ENCODE measurements at places on chromosomes 12 and 14. TPM values are rescaled to one million over a fixed set of nuclear protein-coding genes. Genes with fewer than 3 reads are reported as not detected.
A peak's percentile ranks its signal among the peaks of the same experiment; 100 is the strongest.

- no peaks in the 10 kb centered on the region for H3K27me3 ChIP-seq
- no peak for DNase-seq
- peaks cover 7% of the 10 kb centered on the region for H3K4me1 ChIP-seq
- no peak overlapping the region for H3K4me3 ChIP-seq
These were observed 65.7 kb upstream of the SRSF5 start for GRCh38 chr14:69701291-69701690.

DNA sequence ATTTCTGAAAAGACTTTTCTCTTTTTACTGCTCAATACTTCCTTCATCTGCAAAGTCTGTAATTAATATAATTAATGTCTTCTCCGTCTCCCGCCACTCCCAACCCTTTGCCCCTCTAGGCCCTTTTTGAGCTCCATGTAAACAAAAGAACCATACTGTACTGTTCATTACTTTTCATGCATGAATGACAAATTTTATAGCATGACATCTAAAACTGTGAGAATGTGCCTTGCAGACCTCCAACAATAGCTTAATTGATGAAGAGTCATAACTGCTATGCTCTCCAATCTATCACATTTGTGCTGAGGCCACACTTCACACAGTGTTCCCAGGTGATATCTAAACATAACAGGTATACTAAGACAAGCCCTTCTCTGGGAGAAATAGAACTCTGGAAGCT lies 1122.7 kb upstream of the ATXN7L3B start:
- H3K4me3 ChIP-seq, result no peak overlapping the region
- H3K27me3 ChIP-seq, result no peaks in the 10 kb centered on the region
- no peaks in the 10 kb centered on the region for H3K4me1 ChIP-seq
- no peak overlapping the region for H3K27ac ChIP-seq
- no peaks in the 10 kb centered on the region for H3K36me3 ChIP-seq

- no peaks in the 10 kb centered on the region for H3K36me3 ChIP-seq
- H3K27me3 ChIP-seq, result no peaks in the 10 kb centered on the region
- H3K4me1 ChIP-seq, result no peaks in the 10 kb centered on the region
- H3K27ac ChIP-seq, result no peak overlapping the region
- DNase-seq, result no peak
These were observed 165.1 kb upstream of the TMCC3 start for GRCh38 chr12:94815450-94815849.

DNA sequence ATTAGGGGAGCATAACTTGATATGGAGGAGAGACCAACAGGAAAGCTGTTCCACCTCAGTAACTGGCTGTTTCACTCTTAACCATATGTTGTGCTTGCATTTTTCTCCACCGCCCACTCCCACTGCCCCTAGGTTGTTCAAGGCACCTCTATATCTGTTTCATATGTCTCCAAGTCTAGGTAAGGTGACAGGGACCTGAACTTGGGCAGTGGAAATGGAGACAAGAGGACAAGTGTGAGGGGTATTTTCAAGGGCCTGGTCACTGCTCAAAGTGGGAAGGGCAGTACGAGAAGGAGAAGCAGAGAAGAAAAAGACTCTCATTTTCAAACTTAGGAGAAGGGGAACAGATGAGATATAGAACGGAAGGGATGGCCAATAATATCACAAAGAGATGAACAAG lies 3.1 kb downstream of the SLC38A1 start:
- H3K27ac ChIP-seq, result no peak overlapping the region
- peaks cover 57% of the 10 kb centered on the region for H3K4me1 ChIP-seq
- H3K36me3 ChIP-seq, result no peaks in the 10 kb centered on the region

DNA sequence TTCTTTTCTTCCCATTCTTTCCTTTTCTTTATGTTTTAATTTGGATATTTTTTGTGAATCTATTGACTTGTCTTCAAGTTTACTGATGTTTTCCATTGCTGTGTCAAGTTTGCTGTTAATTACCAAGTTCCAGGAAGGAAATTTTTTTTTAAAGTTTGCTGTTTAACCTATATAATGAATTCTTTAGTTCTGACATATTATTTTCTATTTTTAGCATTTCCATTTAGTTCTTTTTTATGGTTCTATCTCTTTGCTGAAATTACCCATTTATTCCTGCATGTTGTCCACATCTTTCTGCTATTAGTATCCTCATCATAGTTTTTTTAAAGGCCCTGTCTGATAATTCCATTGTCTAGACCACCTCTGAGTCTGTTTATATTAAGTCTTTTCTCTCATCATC lies 27.8 kb downstream of the KLHDC1 start:
- DNase-seq, result no peak
- no peak overlapping the region for H3K4me3 ChIP-seq
- H3K36me3 ChIP-seq, result no peaks in the 10 kb centered on the region
- H3K27ac ChIP-seq, result no peak overlapping the region
- no peaks in the 10 kb centered on the region for H3K4me1 ChIP-seq

DNA sequence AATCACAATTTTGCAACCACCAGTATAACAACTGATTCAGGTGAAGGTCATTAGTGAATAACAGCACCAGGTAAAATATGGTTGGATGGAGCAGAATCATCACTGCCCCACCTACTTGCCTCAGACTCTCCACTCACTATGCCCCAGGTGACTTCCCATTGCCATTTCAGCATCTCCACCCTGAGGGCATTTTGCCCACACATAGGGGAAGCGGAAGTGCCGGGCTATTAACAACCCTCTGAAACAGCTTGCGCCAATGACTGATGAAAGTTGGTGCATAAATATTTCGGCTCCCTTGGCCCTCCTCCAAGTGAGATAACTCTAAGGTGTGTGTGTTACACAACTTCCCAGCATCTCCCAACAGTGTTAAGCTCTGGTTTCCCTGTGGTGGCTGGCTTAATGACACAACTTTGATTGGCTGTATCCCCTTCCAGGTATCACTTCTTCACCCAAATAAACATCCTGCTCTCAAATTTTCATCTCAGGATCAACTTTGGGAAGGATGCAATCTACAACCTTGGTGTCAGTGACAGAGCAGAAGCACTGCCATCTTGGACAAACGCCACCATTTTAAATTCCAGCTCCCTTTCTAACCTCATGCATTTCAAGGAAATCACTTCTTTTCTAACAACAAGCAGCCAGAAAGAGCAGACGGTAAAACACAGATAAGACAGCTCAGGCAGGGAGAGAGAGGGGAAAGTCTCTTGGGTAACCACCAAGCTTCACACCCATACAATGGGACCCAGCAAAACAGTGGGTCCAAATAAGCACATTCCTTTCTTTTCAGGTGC lies 73.6 kb upstream of the PPP2R5C start:
- no peaks in the 10 kb centered on the region for H3K4me1 ChIP-seq
- H3K27ac ChIP-seq, result no peak overlapping the region
- no peak overlapping the region for H3K4me3 ChIP-seq
- DNase-seq, result no peak
- peaks cover 14% of the 10 kb centered on the region for H3K27me3 ChIP-seq
- H3K36me3 ChIP-seq, result no peaks in the 10 kb centered on the region

GRCh38 chr14:55448141-55448614 lies 7.8 kb upstream of the TBPL2 start:
- H3K27ac ChIP-seq, result peak overlapping the region; percentile 72
- H3K36me3 ChIP-seq, result no peaks in the 10 kb centered on the region
- 0 out of 2 replicates have a peak overlapping the region, but pooled peaks have one; percentile 11 for H3K4me3 ChIP-seq
- peaks cover 31% of the 10 kb centered on the region for H3K4me1 ChIP-seq

DNA sequence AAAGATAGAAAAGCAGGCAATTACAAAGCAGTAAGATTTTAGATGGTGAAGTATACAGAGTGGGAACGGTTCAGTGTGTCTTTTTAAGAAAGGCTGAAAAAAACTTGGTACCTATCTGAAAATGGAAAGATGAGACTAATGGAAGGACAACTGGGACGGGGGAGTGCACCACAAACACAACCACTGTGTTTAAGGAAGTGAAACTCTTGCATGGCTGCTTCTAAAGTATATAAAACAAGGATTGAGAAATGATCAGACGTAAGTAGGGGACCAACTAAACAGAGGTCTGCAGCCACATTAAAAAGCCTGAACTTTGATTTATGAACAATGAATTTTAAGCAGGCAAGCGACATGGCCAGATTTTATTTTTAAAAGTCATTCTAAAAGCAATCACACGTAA lies 328.6 kb downstream of the MDGA2 start:
- DNase-seq, result no peak
- H3K4me3 ChIP-seq, result no peak overlapping the region
- H3K27me3 ChIP-seq, result no peaks in the 10 kb centered on the region
- H3K4me1 ChIP-seq, result no peaks in the 10 kb centered on the region
- H3K27ac ChIP-seq, result no peak overlapping the region
- H3K36me3 ChIP-seq, result no peaks in the 10 kb centered on the region

DNA sequence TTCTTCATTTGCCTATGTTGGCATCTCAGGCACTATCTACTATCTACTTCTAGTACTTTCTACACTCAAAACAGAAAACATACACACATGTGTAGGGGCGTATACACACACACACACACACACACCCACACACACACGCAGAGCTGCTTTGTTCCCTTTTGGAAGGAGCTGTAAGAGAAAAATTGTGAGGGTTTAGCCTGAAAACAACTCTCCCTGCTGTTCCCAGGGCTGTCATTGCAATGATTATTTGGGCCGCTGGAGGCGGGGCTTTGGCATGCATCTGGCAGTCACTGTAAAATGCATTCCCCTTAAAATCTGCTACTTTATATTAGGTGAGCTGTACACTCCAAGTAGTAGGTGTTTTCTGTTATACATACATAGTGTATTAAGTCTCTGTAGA lies 29.1 kb upstream of the SLC38A2 start:
- peak overlapping the region; percentile 36 for H3K4me3 ChIP-seq
- H3K27me3 ChIP-seq, result no peaks in the 10 kb centered on the region
- DNase-seq, result peak; percentile 82
- no peaks in the 10 kb centered on the region for H3K36me3 ChIP-seq
- peak overlapping the region; percentile 78 for H3K27ac ChIP-seq

DNA sequence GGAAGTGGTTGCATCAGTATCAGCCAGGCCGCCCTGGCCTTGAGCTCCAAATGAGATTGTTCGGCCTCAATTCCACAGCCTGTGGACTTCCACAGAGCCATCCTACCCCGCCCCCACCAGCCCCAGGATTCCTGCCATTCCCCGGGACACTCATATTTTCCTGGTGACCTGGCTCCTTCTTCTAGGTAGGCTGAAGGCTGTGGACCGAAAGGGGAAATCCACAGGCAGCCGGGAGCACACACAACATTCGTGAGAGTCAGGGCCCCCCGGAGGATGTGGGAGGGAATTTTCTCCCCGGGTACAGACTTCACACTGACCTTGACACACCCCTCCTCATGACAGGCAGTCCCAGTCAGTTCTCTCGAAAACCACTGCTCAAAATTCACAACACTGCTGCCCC lies 39.9 kb downstream of the RIN3 start:
- H3K27ac ChIP-seq, result no peak overlapping the region
- no peak overlapping the region for H3K4me3 ChIP-seq
- H3K36me3 ChIP-seq, result 0 out of 2 replicates have a peak, but pooled peaks cover 3% of the 10 kb centered on the region
- no peaks in the 10 kb centered on the region for H3K27me3 ChIP-seq

DNA sequence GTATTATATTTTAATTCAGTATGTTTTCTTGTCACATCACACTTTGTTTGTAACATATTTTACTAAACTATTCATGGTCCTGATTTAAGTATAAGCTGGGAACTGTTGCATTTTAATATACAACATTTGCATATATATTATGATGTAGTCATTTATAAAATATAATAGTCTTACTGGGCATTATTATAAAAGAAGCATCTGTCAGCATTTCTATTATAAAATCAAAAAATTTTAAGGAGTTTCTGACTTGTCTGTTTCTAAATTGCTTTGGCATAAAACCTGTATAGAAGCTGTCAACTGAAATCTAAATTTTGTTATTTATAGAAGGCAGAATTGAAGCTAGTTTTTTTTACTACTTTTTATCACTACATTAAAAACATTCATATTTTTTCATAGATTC lies 166.6 kb downstream of the NUBPL start:
- H3K27me3 ChIP-seq, result no peaks in the 10 kb centered on the region
- no peak for DNase-seq
- no peaks in the 10 kb centered on the region for H3K4me1 ChIP-seq
- no peaks in the 10 kb centered on the region for H3K36me3 ChIP-seq
- no peak overlapping the region for H3K4me3 ChIP-seq

GRCh38 chr14:80504781-80505180 lies 293.5 kb upstream of the DIO2 start:
- H3K36me3 ChIP-seq, result no peaks in the 10 kb centered on the region
- H3K4me3 ChIP-seq, result no peak overlapping the region
- H3K27me3 ChIP-seq, result no peaks in the 10 kb centered on the region
- DNase-seq, result peak; percentile 35

GRCh38 chr12:51662728-51663154 lies 71.7 kb downstream of the SCN8A start:
- no peaks in the 10 kb centered on the region for H3K27me3 ChIP-seq
- H3K27ac ChIP-seq, result no peak overlapping the region
- H3K4me3 ChIP-seq, result no peak overlapping the region
- peaks cover 21% of the 10 kb centered on the region for H3K36me3 ChIP-seq

DNA sequence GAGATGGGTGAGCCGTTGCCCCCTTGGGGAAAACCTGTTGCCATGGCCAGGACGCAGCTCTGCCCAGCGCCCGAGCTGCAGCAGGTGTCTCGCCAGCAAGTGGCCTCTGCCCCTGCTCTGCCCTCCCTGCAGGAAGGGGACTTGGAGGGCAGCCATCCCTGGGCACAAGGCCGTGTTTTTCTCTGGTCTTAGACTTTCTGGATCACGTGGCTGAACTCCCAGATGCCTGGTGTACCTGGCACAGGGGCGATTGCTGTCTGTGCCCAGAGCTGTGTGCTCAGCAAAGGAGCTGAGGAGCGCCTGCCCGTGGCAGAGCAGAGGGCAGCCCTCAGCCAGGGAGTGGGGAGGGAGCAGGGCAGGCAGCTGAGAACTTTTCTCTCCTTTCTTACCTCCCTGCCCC lies 38.0 kb downstream of the TMEM63C start:
- peaks cover 16% of the 10 kb centered on the region for H3K27me3 ChIP-seq
- H3K36me3 ChIP-seq, result no peaks in the 10 kb centered on the region
- no peaks in the 10 kb centered on the region for H3K4me1 ChIP-seq
- H3K27ac ChIP-seq, result no peak overlapping the region
- DNase-seq, result no peak

GRCh38 chr12:90295858-90296257 lies 587.2 kb upstream of the ATP2B1 start:
- DNase-seq, result no peak
- no peaks in the 10 kb centered on the region for H3K27me3 ChIP-seq
- H3K27ac ChIP-seq, result no peak overlapping the region
- no peak overlapping the region for H3K4me3 ChIP-seq
- H3K4me1 ChIP-seq, result no peaks in the 10 kb centered on the region

DNA sequence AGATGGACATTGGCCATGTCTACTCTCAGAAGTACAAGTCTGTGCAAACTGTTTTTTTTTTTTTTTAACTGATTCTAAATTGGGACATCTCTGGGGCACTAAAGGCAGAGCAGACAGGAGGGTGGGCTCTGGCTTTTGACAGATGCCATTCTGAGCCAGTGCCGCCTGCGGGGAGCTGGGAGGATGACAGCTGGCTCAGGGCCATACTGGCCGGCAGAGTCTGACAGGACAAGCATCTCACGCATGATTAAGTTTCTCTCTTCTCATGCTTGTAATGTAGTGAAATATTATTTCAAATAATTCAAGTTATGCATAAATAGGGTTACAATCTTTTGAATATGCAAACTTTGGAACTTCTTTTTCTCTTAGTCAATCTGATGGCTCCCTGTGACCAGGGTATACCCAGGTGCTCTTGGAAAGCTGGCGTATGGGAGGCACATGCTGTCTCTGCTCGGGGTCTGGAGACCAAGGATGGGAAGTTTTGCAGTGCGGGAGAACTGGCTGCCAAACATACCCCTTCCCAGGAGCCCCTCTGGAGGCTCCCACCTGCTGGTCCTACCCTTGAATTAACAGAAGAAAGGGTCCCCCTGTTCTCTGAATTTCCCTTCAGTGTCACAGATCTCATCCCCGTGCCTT lies 7.6 kb downstream of the CDCA4 start:
- no peak overlapping the region for H3K4me3 ChIP-seq
- H3K36me3 ChIP-seq, result peaks cover 6% of the 10 kb centered on the region
- H3K4me1 ChIP-seq, result no peaks in the 10 kb centered on the region
- peak; percentile 47 for DNase-seq
- no peaks in the 10 kb centered on the region for H3K27me3 ChIP-seq

RD3L gene
- total RNA-seq, result not detected

GALNT16 gene
- total RNA-seq, result 1.4 TPM

PLEKHG7 gene
- not detected for total RNA-seq

Measured in GM23248 (cell line).